Hematopoietic multipotent progenitor cell treated with erythropoietin and hydrocortisone succinate and interleukin-3 and kit ligand, for 4 days (in vitro differentiated cells): ENCODE measurements at places on chromosomes 2 and 18.

GRCh38 chr18:29840089-29840488 is 1202.5 kb downstream of the DSC3 start:
- no peak for DNase-seq

DNA sequence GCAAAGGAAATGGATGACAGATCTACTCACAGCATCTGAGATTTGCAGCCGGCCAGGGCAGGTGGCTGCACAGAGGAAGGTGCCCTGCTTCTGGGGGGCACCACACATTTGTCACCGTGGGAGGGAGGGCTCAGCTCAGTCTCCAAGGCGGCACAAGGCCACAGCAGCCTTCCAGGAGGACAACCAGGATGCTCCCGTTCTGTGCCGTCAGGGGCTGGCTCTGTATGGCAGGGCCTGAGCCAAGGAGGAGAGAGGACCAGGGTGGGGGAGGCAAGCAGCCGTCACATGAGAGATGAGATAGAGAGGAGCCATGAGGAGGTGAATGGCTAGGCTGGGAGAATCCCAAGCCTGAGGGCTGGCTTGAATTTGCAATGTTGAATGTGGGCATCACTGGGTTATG is 4.6 kb upstream of the BOK start:
- DNase-seq, result no peak

GRCh38 chr2:220775856-220776488 is 796.1 kb downstream of the EPHA4 start:
- no peak for DNase-seq

- DNase-seq, result peak; percentile 90
Measured at GRCh38 chr2:189613077-189613636, 32.6 kb upstream of the SLC40A1 start.

DNA sequence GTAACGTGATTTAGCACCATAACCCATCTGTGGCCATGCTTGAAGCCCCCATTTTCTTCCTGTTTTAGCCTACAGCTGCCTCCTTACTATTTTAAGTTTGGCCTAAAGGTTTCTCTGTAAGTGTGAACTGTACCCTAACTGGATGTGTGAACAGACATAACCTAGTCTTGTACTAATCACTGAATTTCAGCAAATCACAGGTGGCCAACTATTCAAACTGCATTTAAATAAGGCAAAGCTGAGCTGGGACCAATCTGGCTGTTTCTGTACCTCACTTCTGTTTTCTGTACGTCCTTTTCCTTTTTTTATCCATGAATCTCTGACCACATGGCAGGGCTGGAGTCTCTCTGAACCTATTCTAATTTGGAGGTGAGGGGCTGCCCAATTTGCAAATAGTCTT is 452.7 kb upstream of the HS6ST1 start:
- no peak for DNase-seq

- no peak for DNase-seq
Measured at GRCh38 chr2:136323195-136323594, 205.2 kb upstream of the CXCR4 start.

DNA sequence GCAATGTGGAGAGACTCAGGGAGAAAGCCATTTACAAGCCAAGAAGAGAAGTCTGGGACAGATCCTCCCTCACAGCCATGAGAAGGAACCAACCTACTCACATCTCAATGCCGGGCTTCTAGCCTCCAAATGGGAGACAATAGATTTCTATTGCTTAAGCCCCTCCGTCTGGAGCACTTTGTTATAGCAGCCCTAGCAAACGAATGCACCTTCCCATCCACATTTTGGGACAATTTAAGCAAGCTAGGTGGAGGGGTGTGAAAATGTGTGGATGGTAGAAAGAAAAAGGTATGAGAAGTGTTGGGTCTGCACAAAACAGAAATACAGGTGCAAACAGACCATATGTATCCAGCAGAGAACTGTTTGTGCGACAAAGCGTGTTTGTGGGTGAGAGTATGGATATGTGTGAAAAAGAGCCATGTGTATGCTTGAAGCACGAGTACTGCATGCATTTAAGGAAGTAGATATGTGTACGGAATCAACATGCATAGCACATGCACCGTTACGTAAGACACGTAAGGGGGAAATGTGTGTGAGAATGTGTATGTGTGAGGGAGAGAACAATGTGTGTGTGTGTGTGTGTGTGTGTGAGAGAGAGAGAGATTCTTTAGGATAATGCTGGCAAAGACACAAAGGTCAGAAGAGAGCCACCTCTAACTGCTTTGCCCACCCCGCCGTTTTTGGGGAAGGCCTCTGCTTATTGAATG is 13.1 kb upstream of the E2F6 start:
- DNase-seq, result no peak

DNA sequence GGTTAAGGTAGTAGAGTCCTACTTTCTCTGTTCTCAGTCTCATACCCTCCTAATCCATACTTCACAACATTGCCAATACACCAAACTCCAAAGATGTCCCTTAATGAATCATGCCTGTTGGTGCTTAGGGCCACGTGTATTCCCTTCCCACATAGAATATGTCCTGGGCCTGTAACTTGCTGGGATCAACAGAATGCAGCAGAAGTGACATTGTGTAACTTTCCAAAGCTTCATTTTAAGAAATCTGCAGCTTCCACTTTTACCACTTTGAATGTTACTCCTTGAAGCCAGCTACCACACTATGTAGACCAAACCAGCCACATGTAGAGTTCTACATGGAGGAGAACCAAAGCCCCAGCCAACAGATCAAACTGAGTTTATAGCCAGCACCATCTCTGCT is 58.5 kb upstream of the ARHGAP15 start:
- DNase-seq, result no peak

- DNase-seq, result peak; percentile 81
Measured at GRCh38 chr2:146734042-146734820, 1110.6 kb upstream of the ACVR2A start.

DNA sequence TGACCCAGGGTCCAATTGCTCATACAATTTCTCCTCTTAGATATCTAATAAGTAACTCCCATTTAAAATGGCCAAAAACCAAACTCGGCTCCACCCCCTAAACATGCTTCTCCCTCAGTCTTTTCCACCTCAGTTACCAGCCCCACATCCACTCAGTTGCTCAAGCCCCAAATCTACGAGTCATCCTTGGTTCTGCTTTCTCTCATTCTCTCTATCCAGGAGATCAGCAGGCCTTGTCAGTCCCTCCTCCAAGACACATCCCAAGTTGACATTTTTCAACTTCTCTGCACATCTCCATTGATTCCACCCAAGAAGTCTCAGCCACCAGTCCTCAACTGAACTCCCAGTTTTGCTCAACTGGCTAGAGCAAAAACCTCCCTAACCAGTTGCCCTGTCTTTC is 40.5 kb upstream of the RTN4 start:
- peak; percentile 65 for DNase-seq

DNA sequence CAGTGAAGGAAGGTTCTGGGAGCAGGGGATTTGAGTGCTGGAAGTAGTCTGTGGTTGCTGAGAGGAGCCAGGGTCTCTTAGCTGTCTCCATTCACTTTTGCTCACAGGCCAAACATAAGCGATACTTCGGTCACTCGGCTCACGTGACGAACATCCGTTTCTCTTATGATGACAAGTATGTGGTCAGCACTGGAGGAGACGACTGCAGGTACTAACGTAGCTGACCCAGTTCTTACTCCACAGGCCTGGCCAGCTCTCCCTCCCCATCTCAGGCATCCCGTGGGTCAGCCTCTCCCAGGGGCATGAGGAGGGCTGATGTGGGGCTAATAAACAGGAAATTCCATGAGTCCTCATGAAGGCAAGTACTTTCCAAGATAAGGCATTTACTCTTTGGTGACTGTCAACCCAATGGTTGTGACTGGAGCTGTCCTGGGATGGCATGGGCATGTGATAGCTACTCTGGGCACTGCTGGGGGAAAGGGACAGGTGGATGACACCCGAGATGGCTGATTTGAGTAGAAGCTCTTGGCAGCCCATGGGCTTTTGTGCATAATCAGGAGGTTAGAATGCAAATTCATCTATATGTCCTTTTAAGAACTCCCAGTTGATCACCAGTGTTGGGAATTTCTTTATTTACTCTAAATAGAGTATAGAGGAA is 81.6 kb downstream of the RTN4 start:
- no peak for DNase-seq

DNA sequence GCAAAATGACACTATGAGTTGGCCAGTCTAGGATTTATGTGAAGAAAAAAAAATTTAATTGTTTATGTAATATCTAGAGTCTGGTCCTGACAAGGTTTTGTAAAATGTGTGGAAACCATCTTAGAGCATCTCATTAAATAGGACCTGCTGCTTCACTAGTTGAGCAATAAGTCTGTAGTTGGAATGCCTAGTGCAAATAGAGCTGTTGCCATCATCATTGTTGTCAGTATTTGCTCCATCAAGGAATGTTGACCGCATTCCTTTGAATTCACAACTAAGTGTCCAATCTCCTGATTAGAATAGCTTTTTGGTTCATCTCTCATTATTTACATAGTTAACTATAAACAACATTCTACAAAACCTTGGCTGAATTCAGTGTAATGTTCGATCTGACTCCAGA is 32.2 kb upstream of the RPE start:
- no peak for DNase-seq

DNA sequence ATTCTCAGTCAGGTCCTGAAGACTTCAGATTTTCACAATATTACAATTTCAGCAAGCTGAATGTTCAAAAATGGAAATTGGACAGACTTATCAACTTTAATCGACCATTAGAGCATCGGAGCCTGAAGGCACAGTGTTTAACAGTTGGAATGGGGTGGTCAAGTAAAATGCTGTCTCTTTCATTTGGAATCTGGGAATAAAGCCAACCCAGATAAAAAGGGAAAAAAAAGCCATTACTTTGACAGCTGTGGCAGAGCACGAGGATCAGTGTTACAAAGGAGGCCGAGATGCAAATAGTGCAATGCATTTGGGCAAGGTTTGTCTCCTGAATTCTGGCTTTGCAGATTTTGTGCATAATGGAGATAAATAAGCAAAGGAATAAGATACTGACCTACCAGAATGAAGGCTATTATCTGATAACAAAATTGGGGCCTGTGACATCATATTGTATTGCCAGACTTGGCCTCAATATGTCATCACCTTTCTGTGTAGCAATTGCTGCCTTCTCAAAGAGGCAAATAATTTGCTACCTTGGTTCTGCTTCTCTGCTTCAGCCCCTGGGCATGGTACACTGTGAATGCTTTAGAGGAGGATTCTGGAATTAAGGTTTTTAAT is 277.5 kb upstream of the KLHL29 start:
- DNase-seq, result no peak

DNA sequence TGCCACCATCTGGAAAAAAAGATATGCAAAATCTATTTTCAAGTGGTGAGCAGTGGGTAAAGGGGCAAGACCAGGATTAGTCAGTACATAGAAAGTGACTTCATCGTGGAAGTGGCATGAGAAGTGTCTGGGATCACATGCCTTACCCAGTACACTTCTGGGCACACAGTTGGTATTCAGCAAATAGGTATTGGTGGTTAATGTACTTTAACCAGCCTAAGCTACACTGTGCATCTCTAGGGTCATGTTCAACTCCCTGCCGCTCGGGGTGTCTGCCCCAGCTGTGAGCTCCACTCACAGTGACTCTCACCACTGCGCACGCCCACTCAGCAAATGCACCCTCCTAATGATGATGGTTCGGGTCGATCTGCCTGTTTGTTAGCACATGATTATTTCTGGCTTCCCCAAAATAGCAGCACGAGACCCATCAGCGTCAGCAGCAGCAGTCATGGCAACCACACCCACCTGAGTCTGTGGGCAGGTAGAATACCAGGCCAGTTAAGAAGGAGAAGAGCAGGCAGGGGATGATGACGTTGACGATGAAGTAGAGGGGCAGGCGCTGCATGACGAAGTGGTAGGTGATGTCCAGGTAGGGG is 11.1 kb downstream of the CHRNA1 start:
- no peak for DNase-seq

DNA sequence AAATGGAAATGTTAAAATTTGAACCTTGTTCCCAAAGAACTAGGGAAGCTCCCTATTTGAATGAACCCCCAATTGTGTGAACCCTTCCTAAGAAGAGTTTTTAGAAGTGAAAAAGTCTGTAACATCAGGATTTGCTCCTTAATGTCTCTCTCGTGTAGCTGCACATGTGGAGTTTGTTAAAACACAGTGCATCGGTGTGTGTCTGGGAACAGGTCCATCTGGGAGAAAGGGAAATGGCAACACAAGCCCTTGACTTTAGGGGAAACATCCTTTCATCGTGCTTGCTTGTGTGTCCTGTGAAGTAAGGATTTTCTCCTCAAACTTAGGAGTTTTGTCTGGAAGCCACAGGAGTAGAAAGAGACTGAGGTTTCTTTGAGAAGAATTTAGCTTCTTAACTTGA is 203.9 kb downstream of the PRKCE start:
- no peak for DNase-seq

- peak; percentile 27 for DNase-seq
Measured at GRCh38 chr2:235494716-235495372, 1.0 kb downstream of the AGAP1 start.

DNA sequence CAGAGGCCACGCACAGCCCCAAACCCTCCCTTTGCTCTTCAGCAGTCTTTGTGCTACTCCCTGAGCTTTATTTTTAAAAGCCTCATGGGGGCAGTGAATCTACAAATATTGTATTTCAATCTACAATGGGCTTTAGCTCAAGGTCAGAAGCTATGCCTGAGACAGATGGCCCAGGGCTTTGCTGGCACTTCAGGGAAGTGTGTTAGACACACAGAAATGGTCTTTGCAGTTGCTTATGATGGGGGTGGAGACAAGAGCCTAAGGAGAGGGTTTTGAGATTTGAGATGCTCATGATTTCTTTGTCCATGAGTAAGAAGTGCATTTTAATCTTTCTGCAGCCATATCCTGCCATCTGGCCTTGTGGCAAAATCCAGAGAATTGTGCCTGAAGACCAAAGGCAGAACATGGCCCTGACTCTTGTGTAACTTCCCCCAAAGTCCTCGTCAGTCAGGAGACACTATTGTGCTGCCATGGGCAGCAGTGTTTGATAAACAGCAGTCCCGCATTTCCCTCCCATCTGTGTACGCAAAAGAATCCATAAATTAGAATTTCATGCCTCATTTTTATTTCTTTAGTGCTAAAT is 92.6 kb downstream of the VAPA start:
- DNase-seq, result peak; percentile 61

DNA sequence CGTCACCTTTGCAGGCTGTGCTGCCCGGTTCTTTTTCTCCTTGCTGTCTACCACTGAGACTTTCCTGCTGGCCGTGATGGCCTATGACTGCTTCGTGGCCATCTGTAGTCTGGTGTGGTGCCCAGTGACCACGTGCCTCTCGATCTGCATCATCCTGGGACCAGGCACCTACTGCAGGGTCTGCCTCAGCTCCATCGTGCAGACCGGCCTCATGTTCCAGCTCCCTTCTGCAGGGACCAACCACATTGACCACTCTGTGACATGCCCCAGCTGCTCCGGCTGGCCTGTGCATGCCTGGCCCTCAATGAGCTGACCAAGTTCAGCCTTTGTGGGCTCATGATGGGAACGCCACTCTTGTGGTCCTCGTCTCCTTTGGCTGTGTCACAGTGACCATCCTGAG is 26.7 kb downstream of the COPS9 start:
- DNase-seq, result no peak
